ENCODE measurements at places on chromosomes 4 and X.

DNA sequence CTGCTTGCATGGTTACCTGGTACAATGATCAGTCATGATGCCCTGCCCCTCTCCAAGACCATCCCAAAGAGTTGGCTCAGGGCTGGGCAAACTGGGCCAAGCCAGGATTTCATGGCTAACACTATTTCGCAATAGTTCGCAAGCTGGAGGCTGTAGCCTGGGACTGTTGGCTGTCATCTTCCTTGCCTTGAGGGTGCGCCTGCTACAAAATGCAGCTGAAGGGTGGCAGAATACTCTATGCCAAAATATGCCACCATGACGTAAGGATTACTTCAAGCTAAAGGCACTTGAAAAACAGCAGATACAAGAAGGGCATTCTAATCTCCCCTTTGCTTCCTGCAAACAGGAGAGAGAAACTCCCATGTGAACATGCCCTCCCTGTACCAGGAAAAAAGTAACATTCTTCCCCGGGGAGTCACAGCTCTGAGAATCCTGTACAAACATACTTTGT, 21.0 kb downstream of the SAT1 start:
- DNase-seq: no peak

DNA sequence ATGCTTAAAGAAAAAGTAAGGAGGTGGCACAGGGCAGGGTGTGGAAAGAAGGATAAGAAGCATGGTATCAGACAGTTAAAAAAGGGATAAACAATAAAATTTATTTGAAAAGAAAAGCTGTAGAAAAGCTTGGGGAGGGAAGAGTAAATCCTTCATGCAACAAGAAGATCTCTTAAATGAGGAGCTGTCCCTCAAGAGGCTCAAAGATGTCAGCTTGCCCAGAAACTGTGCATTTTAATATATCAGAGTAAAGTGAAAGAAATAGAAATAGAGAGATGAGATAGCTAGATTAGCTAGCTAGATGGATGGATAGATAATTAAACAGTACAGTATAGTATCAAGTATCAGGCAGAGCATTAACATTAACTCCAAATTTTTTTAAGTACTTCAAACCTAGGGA, 170.3 kb downstream of the LDB2 start:
- no peak for DNase-seq

GRCh38 chr4:102454268-102454667, 46.9 kb upstream of the NFKB1 start:
- no peak for DNase-seq

GRCh38 chr4:10160281-10160856, 43.8 kb upstream of the WDR1 start:
- DNase-seq: no peak

- no peak for DNase-seq
Observed at GRCh38 chr4:138405466-138405891, 163.3 kb upstream of the SLC7A11 start.

GRCh38 chrX:38811515-38812243, 10.4 kb downstream of the MID1IP1 start:
- DNase-seq: no peak

DNA sequence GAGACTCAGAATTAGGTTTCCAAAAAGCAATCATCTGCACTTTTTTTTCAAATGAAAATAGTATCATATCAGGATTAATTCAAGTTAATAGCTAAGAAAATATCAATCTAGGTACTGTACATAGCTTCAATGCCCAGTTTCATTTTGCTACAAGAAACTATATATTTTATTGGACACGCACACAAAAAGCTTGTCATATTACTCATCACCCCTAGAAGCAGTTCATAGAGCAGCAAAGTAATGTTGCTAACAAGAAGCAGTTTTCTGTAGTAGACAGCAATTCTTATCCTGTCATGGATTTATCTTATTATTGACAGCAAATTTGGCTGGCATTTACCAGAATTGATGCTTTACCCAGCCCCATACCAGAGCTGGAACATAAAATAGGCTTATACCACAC, 52.3 kb upstream of the LSM6 start:
- no peak for DNase-seq

- DNase-seq: no peak
Observed at GRCh38 chrX:125219852-125220251, 99.8 kb upstream of the TEX13C start.

GRCh38 chrX:14351611-14352303, 177.6 kb upstream of the GLRA2 start:
- DNase-seq: no peak

GRCh38 chrX:46380148-46380752, 165.0 kb downstream of the ZNF674 start:
- no peak for DNase-seq

- DNase-seq: no peak
Observed at GRCh38 chr4:10354746-10355145, 102.5 kb downstream of the ZNF518B start.

GRCh38 chr4:156773648-156774357, 197.8 kb downstream of the PDGFC start:
- DNase-seq: no peak

DNA sequence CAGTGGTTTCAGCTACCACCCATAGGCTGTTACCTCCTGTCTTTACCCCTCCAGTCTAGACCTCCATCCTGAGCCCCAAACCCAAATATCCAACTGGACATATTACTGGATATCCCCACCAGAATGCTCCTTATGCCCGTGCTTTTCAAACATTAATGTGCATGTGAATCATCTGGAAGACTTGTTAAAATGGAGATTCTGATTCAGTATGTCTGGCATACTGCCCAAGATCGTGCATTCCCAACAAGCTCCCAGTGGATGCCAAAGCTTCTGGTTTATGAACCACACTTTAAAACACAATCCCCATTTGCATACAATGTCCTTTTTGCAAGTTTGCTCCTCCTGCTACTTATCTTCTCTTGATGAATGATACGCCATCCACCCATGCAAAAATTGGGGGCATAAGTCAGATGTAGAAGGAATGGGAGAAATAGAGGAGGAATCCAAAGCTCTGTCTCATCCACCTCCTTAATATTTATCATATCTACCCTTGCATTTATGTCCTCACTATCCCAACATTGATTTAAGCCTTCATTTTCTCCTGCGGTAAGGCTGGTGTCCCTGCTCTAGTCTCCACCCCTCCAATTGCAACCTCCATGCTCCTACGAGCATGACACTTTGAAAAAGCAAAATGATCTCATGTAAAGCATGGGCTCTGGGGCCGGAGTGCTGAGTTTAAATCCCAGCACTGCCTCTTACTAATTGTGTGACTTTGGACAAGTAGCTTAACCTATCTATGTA, 7.4 kb upstream of the PGRMC1 start:
- no peak for DNase-seq

DNA sequence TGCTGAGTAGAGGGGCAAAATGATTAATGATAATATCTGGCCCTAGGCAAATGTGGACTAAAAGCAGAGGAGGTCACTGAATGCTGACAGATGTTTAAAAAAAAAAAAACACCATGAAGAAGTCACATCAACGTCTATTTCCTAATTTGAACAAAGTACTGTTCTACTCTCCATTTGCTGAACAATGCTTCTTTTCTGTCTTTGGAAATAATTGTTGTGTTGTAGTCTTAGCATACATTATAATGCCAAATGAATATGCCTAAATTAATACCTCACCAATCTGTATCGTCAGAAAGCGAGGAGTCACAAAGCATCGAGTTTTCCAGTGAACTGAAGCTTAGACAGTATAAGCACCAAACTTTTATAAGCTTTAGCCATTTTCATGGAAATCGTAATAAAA, 140.9 kb upstream of the JADE1 start:
- DNase-seq: no peak

GRCh38 chrX:55919367-55920221, 202.0 kb downstream of the RRAGB start:
- no peak for DNase-seq

DNA sequence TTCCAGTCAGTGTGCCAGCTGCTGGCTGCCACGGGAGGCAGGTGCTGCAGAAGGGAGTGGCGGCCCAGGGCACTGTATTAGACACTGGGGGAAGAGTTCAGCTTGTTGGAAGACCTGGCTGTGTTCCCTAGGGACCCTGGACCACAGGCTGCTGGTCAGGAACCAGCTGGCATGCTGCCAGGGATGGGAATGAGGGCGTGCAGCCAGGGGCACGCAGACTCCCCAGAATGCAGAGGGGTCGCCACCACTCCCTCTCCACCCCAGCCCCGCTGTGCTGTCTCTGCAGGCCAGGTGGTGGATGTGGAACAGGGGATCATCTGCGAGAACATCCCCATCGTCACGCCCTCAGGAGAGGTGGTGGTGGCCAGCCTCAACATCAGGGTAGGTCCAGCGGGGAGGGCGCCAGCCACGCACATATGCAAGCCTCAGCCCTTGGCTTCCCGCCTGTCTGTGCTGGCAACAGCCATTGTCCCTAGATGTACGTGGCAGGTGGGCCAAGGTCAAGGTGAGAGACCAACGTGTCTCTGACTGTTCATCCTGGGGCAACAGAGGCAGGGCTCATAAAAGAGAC, 12.3 kb downstream of the ABCD1 start:
- no peak for DNase-seq

DNA sequence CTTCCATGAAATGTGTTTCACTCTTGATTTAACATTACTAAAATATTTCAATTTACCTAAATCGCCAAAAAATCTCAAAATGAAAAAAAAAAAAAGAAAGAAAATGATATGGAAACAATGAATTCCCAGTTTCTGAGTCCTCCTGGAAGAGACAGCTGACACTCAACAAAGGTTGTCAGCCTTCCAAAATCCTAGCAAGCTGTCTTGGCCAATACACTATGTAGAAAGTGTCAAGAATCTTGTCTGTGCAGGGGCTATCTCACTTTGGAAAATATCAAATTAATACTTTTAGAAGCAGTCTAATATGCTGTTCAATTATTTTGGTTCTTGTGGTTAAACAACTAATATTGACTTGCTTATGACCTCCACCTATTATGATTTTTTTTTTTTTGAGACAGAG, 8.7 kb downstream of the DKK2 start:
- DNase-seq: no peak

DNA sequence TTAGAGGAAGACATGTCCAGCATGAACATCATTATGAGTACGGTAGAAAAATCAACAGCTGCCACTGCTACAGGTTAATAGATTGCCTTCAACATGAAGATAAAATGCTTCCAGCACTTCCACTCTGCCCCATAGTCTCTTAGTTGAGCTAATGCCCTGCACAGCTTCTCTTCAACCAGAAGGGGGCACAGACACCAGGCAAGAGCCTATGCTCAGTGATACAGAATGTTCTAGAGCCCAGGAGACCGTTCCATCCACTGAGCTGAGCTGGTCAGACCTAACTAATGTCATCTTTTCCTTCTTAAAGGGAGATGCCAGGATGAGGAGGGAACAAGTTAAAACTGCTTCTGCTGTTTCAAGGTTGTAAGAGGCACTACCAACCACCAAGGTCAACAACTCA, 42.2 kb downstream of the SMIM10L2A start:
- no peak for DNase-seq

GRCh38 chrX:44264936-44265335, 78.5 kb downstream of the EFHC2 start:
- DNase-seq: no peak

- DNase-seq: peak; percentile 42
Observed at GRCh38 chr4:142567199-142567598, 278.9 kb downstream of the INPP4B start.

- no peak for DNase-seq
Observed at GRCh38 chr4:171650543-171650942, 162.7 kb upstream of the GALNTL6 start.

DNA sequence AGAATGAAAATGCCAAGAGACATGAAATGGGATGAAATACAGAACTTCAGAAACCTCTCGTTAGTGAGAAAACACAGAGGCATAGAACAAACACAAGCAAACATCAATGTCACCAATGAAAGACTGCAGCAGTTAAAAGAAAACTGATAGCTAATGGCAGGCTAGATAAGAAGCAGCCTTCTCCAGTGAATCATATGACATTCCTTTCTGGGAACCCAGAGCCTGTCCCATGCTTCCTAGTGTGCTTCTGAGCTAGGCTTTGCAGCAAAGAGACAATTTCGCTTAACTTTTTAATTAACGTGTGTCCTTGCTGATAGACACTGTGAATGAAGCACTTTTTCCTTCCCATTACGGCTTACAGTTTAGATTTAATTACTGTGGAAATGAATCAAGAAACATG, 444.6 kb downstream of the IL15 start:
- DNase-seq: no peak

GRCh38 chr4:175637762-175638161, 174.3 kb downstream of the GPM6A start:
- DNase-seq: no peak

DNA sequence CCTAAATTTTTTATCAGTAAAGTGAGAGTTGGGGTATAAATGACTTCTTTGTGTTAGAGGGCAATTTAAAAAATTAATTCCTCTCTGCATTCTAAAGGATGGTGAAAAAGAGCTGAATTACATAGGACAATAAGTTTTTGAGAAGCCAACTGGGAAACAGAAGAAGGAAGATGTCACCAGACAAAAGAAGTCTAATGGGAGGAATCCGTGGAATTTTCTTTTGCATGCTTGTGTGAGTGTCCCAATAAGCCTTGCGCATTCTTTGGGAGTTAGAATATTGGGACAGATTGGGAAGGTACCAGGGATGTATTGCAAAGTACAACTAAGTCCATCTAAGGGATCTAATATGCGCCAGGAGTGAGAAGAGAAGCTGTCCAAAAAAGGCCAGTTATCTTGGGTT, 35.1 kb upstream of the NR3C2 start:
- DNase-seq: no peak

GRCh38 chr4:128582427-128582870, 227.1 kb upstream of the JADE1 start:
- DNase-seq: no peak

DNA sequence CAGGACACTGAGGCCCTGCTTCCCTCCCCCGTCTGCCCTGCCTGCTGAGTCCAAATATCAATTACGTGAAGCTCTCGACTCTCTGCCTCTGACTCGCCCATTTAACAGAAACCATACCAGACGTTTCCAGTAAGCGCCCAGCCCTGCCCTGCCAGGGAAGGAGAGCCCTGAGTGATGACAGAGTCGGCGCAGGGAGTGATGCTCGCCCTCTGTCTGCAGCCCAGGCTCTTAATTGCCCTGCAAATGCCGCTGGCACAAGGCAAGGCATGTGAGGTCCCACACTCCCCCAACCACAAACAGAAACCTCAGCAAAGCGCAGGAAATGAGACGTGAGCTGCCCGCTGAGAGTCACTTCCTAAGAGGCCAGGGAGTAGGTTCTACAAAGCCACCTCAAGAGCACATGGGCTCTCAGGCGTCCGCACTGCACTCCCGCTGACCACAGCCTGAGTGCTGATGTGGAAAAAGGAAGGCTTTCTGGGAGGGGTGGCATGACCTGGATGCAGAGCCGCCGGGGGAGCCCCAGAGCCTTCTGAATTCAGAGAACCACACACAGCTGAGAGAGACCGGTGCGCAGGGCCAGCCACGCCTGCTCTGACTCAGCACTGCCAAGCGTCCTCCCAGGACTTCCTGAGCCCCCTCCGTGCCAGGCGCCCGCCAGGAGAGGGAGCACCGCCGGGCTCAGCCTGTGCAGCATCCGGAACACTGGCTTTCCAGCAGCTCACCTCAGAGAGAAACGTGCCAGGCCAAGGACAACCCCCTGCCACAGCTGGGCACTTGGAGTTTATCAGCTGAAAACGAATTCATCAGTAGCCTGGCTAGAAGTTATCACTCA, 5.3 kb downstream of the ZFYVE28 start:
- DNase-seq: peak; percentile 53
